Neural crest cell (in vitro differentiated cells): ENCODE measurements at places on chromosomes 6 and 20.
A peak's percentile ranks its signal among the peaks of the same experiment; 100 is the strongest.

DNA sequence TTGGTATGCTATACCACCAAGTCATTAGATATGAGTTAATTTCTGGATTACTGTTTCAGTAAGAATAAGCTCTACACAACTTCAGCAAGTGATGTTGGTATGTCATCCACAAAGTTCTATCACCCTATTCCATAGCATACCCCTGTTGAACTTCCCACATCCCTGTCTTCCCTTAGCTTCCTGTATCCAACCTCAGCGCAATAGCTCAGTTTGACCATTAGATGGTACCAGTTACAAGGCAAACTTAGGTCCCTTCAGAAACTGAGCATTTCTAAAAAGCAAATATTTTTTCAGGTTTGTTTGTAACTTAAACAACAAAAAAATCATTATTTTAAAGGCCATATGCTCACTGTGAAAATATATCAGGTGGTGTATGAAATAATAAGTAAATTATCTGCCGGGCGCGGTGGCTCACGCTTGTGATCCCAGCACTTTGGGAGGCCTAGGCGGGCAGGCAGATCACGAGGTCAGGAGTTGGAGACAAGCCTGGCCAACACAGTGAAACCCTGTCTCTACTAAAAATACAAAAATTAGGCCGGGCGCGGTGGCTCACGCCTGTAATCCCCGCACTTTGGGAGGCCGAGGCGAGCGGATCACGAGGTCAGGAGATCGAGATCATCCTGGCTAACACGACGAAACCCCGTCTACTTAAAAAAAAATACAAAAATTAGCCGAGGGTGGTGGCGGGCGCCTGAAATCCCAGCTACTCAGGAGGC, 8.8 kb upstream of the MOG start:
- DNase-seq: no peak
- H3K4me3 ChIP-seq: no peak overlapping the region
- H3K36me3 ChIP-seq: no peaks in the 10 kb centered on the region
- H3K4me1 ChIP-seq: peaks cover 13% of the 10 kb centered on the region
- no peaks in the 10 kb centered on the region for H3K27me3 ChIP-seq

- H3K36me3 ChIP-seq: no peaks in the 10 kb centered on the region
- no peak for DNase-seq
- H3K4me3 ChIP-seq: no peak overlapping the region
Observed at GRCh38 chr20:22455259-22455658, 129.1 kb downstream of the FOXA2 start.

DNA sequence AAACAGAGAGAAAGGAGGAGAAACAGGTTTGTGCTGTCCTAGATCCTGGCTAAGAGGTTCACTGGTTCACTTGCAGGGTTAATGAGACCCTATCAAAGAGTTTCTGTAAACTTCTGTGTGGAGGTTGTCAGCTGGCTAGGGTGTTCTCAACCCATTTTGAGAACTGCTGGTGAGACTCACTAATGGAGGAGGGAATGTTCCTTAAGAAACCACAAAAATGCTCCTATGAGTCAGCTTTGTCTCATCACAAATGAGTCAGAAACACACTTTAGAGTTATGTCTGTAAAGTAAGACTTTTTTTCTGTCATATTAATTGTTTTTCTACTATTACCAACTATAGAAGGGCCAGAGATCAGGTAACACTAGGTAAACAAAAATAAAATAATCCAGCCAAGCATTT, 884.4 kb downstream of the PHF3 start:
- no peak overlapping the region for H3K27ac ChIP-seq
- H3K4me1 ChIP-seq: no peaks in the 10 kb centered on the region
- no peaks in the 10 kb centered on the region for H3K36me3 ChIP-seq
- H3K27me3 ChIP-seq: no peaks in the 10 kb centered on the region
- no peak for DNase-seq

- peaks cover 5% of the 10 kb centered on the region for H3K4me1 ChIP-seq
- DNase-seq: no peak
- peak overlapping the region; percentile 3 for H3K27ac ChIP-seq
- no peaks in the 10 kb centered on the region for H3K27me3 ChIP-seq
Observed at GRCh38 chr6:16466800-16467553, 228.6 kb downstream of the GMPR start.

- peaks cover 4% of the 10 kb centered on the region for H3K4me1 ChIP-seq
- H3K27me3 ChIP-seq: no peaks in the 10 kb centered on the region
- no peak overlapping the region for H3K4me3 ChIP-seq
- no peak for DNase-seq
- H3K36me3 ChIP-seq: peaks cover 2% of the 10 kb centered on the region
Observed at GRCh38 chr6:151437401-151437800, 14.5 kb downstream of the RMND1 start.

DNA sequence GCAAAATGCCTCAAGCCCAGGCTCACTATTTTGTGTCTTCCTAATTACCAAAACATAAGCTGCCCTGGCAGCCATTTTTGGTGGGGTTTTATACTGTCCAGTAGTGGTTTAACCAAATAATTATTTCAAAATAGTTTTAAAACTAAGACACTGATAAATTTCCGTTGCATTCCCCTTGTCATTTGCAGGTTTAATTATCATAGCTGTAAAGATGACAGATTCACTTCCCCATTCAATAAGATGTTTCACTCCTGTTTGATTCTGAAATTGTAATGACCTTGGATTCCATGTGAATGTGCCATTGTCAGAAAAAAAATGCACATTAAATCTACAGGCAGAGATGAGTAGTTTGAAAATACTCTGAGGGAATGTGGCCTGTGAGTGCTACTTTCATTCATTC, 172.0 kb downstream of the COL9A1 start:
- H3K4me1 ChIP-seq: no peaks in the 10 kb centered on the region
- no peak for DNase-seq
- H3K36me3 ChIP-seq: no peaks in the 10 kb centered on the region
- H3K27ac ChIP-seq: no peak overlapping the region
- no peaks in the 10 kb centered on the region for H3K27me3 ChIP-seq
- no peak overlapping the region for H3K4me3 ChIP-seq

GRCh38 chr20:7516621-7517111, 423.6 kb downstream of the HAO1 start:
- DNase-seq: no peak
- no peak overlapping the region for H3K27ac ChIP-seq
- no peaks in the 10 kb centered on the region for H3K4me1 ChIP-seq
- H3K36me3 ChIP-seq: no peaks in the 10 kb centered on the region
- peaks cover 30% of the 10 kb centered on the region for H3K27me3 ChIP-seq

DNA sequence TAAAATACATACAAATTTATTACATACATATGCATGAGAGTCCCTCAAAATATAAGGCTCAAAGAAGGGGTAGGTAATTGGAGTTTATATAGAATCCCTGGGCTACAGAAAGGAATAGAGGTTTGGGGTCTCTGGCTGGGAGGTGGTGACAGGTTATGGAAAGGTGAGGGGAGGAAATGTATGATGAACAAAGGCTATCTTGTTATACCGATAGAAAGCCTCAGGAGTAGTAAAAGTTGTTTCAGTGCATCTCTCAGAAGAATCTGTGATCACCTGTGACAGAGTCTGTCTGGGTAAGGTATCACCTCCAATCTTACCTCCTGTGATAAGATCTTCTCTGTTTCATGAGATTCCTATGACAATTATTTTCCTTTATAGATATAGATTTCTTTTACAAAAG, 252.9 kb upstream of the AGPAT4 start:
- no peak overlapping the region for H3K4me3 ChIP-seq
- DNase-seq: no peak
- no peak overlapping the region for H3K27ac ChIP-seq
- H3K36me3 ChIP-seq: no peaks in the 10 kb centered on the region
- no peaks in the 10 kb centered on the region for H3K4me1 ChIP-seq

- peaks cover 26% of the 10 kb centered on the region for H3K36me3 ChIP-seq
- DNase-seq: no peak
- H3K27ac ChIP-seq: no peak overlapping the region
- H3K4me1 ChIP-seq: no peaks in the 10 kb centered on the region
- H3K27me3 ChIP-seq: no peaks in the 10 kb centered on the region
Observed at GRCh38 chr6:98900706-98901105, 47.0 kb downstream of the FBXL4 start.
